ENCODE measurements at places on chromosomes 4 and X.

GRCh38 chrX:85379174-85379907 is at the start of gene POF1B:
POF1B (minus strand) TSS chrX:85379665; CDS start chrX:85379454, 211 bp downstream.
- no peak for DNase-seq

- peak; percentile 89 for DNase-seq
These were observed 190.7 kb downstream of the OR13H1 start for GRCh38 chrX:131734621-131735020.

GRCh38 chrX:116339407-116339806 is 97.0 kb upstream of the SLC6A14 start:
- DNase-seq: no peak

- no peak for DNase-seq
These were observed 6.2 kb downstream of the GK start for GRCh38 chrX:30659421-30659820.

GRCh38 chr4:80101792-80102116 is 28.7 kb upstream of the ANTXR2 start:
- no peak for DNase-seq

DNA sequence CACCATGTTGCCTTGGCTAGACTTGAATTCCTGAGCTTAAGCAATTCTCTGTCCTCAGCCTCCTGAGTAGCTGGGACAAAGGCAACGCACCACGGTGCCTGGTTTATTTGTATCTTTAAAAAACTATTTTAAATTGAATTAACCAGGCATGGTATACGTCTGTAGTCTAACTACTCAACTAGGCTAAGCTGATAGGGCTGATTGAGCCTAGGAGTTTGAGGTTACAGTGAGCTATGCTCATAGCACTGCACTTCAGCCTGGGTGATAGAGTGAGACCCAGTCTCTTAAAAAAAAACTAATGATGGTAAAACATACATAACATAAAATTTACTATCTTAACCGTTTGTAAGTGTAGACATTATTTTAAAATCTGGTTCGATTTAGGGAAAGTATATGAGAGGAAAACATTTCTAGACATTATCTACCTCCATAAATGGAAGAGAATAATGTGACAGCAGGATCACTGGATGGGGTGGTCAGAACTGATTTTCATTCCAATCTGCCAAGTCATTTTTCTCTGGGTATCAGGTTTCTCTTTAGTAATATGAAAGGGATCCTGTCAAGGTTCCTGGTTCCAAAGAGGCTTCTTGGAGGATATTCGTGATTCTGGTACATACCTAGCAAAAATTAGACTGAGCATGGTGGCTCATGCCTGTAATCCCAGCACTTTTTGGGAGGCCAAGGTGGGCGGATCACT is 8.7 kb upstream of the ITGB1BP2 start:
- no peak for DNase-seq

- DNase-seq: no peak
These were observed 89.5 kb downstream of the SNX25 start for GRCh38 chr4:185298728-185299430.

GRCh38 chr4:46441136-46441859 is 51.4 kb upstream of the GABRA2 start:
- DNase-seq: no peak

GRCh38 chrX:88908056-88908455 is 161.0 kb downstream of the CPXCR1 start:
- DNase-seq: no peak

DNA sequence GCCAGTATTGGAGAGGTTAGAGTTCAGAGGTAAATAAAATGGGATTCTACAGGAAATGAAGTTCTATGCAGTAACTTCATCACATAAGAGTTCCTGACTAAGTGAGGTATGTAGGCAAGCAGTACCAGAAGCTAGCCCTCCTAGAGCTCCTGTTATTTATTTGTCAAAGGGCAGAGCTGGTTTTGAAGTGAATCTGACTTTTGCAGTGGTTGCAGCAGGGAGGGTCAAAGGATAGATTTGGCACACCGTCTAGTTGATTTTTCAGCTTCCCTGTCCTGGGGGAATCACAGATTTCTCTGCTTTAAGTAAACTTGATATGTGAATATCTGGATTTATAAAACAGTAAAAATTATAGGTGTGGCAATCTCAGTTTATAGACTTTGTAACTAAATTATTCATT is 130.7 kb downstream of the IL1RAPL2 start:
- no peak for DNase-seq

DNA sequence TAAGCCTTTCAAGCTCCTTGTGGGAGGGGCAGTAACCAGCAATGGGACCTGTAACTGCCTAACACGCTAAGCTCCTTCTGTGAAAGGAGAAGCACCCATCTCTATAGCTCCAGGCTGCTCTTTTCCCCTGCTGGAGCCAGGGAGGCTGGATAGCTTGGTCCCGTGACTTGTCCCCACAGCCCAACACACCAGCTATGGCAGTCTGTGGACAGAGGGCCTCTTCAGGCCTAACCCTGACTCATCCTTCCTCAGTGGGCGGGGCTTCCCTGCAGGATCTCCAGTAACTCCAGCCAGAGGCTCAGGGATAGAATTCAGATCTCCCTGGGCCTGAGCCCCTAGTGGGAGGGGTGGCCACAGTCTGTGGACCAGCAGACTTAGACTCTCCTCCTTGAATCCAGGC is 1290.1 kb downstream of the PCDH7 start:
- no peak for DNase-seq

GRCh38 chr4:41326776-41327175 is 70.0 kb downstream of the UCHL1 start:
- DNase-seq: no peak

- no peak for DNase-seq
These were observed 166.9 kb upstream of the PCDH10 start for GRCh38 chr4:132982151-132982550.

DNA sequence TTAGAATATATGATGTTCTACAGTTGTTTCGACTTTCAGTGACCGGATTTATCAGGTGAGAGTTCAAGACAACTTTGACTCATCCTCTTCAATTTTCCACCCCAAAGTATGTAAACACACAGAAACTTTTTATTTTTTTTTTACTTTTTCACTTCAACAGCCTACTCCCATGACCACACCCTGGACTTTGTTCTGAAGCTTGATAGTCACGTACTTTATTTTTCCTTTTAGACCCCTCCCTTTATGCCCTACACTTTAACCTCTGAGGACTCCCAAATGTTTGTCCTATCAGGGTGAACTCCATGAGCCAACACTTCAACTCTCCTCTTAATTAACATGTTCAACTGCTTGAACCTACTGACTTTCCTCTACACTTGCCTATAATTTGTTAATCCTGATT is 2.5 kb upstream of the DDX60 start:
- DNase-seq: no peak

- no peak for DNase-seq
These were observed 29.8 kb upstream of the KLF3 start for GRCh38 chr4:38634047-38634759.

DNA sequence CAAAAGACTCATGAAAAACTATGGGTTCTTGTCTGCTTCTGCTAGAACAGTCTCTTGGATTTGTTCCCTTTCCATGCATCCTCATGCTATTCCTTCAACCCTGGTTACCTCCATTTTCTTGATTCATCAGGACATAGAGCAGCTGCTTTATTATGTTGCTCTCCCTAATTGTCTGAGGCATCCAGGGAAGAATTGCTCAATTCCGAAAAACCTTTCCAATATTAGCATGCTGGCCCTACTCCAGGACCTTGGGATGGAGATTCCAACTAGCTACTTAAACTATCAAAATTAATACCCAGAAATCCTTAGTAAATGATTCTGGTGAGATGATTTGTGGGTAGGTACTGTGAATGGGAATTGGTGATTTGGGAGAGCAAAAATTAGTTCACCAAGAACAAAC is 56.6 kb upstream of the FAM47B start:
- DNase-seq: no peak

- no peak for DNase-seq
These were observed 9.9 kb downstream of the CENPVL3 start for GRCh38 chrX:51608766-51609165.

- no peak for DNase-seq
These were observed 967.2 kb downstream of the TRAM1L1 start for GRCh38 chr4:116118221-116118620.

DNA sequence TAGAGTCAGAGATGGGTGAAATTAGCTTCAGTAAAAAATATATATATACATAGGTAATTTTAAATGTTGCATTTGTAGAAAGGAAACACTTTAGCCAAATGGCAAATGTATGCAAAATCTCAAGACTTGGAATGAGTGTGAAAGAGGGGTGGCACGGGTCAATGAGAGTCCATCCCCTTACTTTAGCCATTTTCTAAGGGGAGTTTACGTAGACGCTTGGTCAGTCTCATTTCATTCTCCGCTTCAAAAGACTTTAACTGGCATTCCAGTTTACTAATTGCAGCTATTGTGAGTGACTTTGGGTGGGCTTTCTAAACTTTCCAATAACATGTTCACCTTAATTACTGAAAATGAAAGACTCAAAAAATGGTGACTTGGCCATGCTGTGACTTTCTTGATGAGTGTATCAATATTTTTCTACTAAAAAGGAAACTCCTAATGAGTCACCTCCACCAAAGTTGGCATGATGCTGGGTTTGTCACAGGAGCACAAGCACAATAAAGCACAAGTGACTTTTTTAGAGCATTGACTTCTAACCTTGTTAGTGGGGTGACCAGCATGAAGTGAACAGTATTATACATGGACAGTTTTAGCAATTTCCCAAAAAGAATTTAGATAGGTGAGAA is 356.0 kb upstream of the RASGEF1B start:
- no peak for DNase-seq

DNA sequence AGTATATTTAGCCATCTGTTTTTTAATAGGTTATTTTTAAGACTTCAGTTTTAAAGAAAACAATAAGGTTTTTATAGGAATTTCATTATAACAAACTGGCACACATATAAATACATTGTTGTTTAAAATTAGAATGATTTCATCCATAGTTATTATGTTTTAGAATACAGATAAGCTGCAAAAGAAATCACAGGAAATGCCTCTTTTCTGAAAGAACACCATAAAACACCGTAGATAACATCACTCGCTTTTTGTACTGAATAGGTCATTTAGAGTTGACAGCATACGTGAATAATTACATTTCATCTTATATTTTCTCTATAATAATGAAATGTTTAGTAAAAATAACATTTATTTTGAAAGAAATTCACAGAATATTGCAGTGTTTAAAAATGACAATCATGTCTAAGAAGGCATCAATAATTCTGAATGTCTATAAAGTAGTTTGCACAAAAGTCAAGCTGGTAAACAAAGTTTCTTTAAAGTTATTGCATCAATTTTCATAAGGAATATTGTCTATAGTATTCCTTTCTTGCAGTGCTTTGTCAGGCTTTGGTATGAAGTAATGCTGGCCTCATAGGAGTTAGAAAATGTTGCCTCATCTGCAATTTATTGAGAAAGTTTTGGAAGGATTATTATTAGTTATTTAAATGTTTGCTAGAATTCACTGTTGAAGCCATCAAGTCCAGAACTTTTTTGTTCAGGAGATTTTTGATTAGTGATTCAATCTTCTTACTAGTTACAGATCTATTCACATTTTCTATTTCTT is 17.9 kb upstream of the VEGFC start:
- DNase-seq: no peak

DNA sequence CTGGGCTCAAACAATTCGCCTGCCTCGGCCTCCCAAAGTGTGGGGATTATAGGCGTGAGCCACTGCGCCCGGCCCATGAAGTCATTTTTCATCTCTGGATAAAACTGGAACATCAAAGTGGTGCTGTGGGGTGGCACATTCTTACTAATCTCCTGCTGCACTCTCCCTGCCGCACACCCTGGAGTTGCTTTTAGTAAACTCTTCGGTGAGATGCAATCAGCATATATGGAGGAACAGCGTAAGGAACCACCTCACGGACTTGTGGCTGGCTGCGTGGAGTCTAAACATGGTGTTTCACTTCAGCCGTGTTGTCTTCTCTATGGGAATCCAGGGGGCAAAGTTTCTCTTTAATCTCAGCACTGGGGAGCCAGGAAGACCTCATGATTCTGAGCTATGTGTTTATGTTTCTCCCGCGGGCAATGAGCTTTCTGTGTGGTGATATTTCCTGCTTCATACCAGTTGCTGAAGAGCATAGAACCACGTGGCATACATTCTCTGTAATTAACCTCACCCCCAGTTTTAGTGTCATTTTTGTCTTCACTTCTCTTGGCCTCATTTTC is 2.1 kb upstream of the RHOH start:
- no peak for DNase-seq

GRCh38 chrX:72659723-72660122 is 54.4 kb downstream of the PHKA1 start:
- DNase-seq: no peak

DNA sequence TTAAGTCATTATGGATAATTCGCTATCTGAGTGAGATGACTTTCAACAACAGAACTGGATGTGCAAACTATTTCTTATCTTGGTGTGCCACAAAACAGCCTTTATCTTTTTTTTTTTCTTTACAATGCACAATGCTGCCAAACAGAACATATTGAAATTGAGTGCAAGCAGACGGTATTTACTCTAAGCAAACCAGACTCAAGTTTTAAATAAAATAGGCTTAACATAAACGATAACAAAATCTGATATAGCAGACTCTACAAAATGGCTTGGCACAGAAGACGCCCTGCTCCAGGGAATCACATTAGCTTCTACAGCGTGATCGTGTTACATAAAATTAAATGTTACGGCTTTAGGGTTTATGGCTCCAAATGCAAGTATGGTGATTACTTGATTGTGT is 9.6 kb upstream of the STK32B start:
- DNase-seq: no peak

DNA sequence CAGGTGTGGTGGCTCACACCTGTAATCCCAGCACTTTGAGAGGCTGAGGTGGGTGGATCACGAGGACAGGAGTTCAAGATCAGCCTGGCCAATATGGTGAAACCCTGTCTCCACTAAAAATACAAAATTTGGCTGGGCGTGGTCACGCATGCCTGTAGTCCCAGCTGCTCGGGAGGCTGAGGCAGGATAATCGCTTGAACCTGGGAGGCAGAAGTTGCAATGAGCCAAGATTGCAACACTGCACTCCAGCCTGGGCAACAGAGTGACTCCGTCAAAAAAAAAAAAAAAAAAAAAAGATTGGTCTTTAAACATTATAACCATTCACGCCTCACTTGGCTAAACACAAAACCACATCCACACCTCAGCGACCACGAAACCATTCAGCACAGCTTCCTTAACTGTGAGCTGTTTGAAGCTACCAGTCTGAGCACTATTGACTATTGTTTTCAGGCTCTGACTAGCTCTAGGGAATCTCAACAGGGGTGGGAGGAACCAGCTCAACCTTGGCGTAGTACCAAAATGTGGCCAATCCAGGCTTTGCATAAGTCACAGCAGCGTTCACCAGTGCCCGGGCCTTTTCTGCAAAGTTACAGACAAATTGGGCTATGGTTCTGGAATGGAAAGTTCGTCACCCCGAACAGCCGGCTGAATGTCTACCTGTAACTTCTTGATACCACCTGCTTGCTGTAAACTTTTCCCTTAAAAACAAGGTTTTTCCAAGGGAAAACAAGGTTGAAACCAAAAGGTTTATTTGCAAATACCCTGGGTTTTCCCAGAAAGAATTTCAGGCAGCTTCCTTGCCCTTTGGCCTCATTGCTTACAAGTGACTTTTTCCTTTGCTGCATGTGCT is 73.6 kb upstream of the DHX15 start:
- DNase-seq: peak; percentile 89

GRCh38 chr4:19857380-19857779 is 394.3 kb upstream of the SLIT2 start:
- no peak for DNase-seq

- DNase-seq: no peak
These were observed 37.1 kb downstream of the XG start for GRCh38 chrX:2788980-2789379.

GRCh38 chr4:98556451-98556850 is 102.0 kb downstream of the TSPAN5 start:
- no peak for DNase-seq

GRCh38 chrX:54193085-54193821 is 10.2 kb upstream of the FAM120C start:
- DNase-seq: no peak

- DNase-seq: peak; percentile 63
These were observed 1.2 kb downstream of the PPARGC1A start for GRCh38 chr4:23888421-23889319.

All from midbrain (tissue), 1 donor.